ENCODE measurements at places on chromosomes 5 and 9.

DNA sequence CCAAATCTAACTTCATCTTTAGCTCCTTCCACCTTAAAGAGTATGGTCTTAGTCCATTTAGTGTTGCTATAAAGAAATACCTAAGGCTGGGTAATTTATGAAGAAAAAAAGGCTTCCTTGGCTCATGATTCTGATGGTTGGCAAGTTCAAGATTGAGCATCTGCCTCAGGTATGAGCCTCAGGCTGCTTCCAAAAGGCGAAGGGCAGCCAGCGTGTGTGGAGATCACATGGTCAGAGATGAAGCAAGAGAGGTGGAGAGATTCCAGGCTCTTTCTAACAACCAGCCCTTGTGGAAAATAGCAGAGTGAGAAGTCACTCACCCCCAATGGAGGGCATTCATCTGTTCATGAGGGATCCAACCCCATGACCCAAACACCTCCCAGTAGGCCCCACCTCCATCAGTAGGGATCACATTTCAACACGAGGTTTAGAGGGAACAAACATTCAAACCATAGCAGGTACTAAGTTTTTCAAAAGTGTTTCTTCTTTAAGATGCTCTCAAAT, 225.9 kb downstream of the SGCD start:
- DNase-seq, result no peak

GRCh38 chr5:151581347-151581746, 9.8 kb downstream of the FAT2 start:
- no peak for DNase-seq

- DNase-seq, result no peak
Measured at GRCh38 chr5:88393716-88394535, 125.3 kb upstream of the TMEM161B start.

GRCh38 chr5:129120158-129120581, 25.6 kb downstream of the ISOC1 start:
- no peak for DNase-seq

DNA sequence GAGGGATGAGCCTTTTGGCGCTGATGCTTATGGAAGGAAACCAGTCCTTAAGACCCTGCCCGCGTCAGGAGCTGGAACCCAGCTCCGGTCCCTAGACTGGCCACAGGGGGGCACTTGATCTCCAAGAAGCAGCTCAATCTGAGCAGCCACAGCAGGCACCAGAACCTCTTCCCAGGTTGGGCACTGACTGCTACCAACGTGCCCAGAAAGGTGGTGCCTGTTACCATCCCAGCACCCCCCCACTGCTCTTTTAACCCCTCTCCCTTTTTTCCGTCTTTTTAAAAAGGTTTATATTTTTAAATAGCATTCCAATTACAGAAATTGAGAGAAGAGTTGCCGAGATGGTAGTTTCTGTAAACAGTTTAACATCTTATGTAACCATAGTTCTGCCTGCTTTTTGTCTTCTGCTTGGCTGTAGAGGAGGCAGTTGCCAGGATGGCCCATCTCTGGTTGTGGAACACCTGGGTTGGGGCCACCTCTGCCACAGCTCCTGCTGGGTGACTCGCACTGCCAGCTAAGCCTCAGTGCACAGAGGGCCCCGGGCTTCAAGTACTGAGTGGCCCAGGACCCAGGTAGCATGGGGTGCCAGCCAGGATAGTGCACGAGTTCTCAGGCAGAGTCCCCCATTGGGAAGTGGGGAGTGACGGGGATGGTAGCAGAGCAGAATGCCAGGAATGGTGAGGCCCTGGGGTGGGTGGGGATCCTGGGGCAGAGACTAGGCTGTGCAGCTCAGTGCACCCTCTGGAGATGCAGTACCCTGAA, 62.8 kb downstream of the PFDN1 start:
- DNase-seq, result no peak

DNA sequence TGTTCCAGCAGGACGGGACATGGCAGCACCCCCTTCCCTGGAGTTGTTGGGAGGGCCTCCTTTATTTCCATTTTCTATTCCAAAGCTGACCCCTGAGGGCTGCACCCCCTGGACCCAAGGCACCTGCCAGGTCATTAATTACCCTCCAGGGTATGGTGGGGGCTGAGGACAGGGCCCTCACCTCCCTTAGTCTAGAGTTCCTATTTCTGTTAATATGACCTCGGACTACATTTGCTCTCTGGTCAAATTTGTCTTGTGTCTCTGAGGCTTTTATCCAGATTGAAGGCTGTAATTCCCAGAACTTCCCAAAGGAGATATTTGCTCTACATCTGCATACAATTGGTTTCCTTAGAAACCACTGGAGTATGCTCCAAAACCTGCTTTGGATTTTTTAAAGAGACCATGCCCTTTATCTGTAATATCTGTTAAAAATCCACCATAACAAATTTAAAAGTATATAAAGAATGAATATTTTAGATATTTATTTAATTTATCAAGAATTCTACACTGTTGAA, 16.8 kb downstream of the PHF2 start:
- no peak for DNase-seq

DNA sequence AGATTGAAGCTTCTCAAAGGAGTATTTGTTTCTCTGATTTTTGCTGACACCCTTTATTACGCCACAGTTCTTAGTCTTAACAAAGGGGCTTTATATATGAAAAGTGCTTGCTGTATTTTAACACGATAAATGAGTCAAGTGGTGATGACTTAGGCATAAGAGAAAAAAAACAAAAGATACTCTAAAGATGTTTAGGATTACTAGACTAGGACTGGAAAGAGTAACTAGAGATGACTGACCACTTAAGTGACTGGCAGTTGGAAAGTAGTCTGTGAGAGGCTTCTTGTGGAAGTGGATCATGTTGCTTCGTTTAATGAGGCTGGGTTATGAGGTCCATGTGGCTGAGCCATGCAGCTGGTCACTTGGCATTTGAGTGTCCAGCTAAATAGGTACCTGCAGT, 69.4 kb upstream of the ACTBL2 start:
- DNase-seq, result no peak

DNA sequence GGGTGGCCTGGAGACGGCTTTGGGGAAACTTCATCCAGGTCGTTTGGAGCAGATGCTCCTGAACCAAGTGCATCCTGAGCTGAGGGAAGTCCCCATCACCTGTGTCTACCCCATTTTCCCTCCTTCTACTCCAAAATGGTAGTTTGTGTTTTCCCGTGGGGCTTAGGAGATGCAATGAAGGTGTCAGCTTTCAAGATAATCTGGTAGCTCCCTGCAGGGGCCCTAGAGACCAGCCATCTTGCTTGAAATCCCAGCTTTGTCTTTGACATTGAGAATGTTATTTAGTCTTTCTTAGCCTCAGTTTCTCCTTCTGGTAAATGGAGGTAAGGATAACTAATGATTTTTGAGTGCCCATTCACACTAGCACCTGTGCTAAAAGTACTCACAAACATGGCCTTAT, 77.4 kb downstream of the WWC1 start:
- DNase-seq, result no peak

DNA sequence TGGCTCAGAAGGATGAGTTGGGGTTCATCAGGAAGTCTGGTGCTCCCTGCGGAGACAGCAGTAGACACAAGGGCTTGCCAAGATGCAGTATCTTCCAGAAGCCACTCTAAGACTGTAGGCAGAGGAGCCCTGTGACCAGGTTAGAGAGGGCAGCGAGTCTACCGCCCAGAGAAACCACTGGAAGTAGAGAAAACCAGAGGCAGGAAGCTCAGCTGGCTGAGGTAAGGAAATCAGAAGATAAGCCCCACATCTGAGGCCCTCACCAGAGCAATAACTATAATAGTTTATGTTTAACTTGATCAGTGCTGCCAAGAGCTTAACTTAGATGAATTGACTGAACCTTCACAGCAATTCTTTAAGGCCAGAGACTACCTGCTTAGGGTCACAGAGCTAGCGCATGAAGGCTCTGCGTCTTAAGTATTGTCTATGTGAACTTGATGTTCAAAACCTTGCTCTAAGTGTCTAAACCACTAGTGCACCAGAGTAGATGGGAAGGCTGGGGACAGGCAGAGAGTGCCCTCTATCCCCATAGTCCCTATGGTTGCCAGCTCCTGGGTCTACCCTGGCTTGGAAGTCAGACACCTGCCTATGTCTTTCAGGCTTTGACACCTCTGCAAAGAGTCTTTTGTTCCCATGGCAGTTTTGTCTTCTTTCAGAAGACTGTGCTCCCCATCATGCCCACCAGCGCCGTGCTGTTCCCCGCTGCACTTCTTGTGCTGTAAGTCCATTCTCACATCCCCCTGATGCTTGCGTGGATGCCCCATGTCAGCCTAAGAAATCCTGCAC, 228.2 kb upstream of the KLF4 start:
- DNase-seq, result no peak

DNA sequence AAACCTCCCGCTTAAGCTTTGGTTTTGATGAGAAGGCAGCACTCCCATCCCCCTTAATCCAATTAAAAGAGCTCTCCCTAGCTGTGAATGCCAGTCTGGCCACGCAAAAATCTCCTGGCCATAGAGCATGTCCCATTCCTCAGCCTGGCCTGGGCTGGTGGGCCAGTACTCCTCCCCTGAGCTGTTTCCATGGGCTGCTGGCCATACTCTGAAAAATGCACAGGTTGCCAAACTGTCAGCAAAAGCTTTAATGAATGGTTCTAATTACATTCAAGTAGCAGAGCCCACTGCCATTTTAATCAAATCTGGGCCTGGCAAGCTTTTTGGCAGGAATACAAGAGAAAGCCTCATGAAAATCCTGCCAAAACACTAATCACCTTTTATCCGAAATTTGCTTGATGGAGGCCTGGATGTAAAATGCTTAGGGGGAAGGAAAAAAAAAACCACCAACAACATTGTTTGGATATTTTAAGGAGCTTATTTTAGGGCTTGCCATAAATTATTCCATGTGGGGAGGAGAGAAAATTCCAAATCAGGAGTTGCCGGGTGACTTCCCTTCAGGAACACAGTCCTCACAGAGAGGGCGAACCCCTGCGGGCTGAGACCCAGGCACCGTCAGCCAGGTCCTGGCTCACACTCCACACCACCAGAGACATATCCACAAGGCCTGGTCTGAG, 243.3 kb downstream of the SEC61B start:
- no peak for DNase-seq

- DNase-seq, result no peak
Measured at GRCh38 chr5:106085136-106085535, 1585.6 kb downstream of the EFNA5 start.

GRCh38 chr9:17018540-17019196, 116.2 kb upstream of the CNTLN start:
- no peak for DNase-seq

DNA sequence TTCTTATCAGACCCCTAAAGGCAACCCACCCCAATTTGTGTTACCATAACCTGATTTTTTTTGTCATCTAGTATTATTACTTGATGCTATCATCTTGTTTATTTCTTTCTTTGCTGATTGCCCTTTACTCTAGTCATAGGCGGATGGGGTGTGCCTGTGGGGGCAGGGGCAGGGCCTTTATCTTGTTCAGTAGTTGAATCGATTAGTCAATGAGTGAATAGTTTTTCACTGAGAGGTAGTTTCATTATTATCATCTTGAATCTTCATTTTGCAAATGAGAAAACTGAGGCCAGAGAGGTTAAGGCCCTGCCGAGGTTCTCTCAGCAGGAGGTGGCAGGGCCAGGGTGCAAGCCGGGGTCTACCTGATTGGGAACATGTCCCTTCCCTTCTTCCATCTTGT, 9.4 kb upstream of the GM2A start:
- no peak for DNase-seq

- no peak for DNase-seq
Measured at GRCh38 chr5:176573564-176574296, 24.6 kb downstream of the CDHR2 start.

DNA sequence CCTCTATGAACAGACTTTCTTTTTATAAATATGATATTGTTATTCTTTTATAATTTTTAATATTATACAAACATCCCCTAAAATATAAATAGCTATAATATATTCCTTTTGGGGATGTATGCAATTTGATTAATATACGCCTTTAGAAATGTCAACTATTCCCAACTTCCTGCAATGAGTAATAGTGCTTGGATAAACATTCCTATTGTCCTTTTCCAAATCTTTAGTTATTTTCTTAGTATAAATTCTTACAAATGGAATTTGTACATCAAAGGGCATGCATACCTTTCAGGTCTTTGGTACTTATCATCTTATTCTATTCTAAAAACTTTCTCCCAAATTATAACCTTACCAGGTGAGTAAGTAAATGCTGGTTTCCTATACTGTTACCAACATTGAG, 6.2 kb downstream of the NLN start:
- DNase-seq, result no peak

- DNase-seq, result no peak
Measured at GRCh38 chr5:15704397-15704947, 204.5 kb downstream of the FBXL7 start.

- DNase-seq, result no peak
Measured at GRCh38 chr5:134153657-134154056, 23.1 kb downstream of the SKP1 start.

GRCh38 chr9:15187589-15187988, 119.4 kb downstream of the TTC39B start:
- DNase-seq, result no peak
